CD8-positive, alpha-beta T cell (primary cell): ENCODE measurements at places on chromosomes 3 and 15.
A peak's percentile ranks its signal among the peaks of the same experiment; 100 is the strongest.

GRCh38 chr3:19526071-19526470, 377.8 kb downstream of the KCNH8 start:
- DNase-seq = no peak

DNA sequence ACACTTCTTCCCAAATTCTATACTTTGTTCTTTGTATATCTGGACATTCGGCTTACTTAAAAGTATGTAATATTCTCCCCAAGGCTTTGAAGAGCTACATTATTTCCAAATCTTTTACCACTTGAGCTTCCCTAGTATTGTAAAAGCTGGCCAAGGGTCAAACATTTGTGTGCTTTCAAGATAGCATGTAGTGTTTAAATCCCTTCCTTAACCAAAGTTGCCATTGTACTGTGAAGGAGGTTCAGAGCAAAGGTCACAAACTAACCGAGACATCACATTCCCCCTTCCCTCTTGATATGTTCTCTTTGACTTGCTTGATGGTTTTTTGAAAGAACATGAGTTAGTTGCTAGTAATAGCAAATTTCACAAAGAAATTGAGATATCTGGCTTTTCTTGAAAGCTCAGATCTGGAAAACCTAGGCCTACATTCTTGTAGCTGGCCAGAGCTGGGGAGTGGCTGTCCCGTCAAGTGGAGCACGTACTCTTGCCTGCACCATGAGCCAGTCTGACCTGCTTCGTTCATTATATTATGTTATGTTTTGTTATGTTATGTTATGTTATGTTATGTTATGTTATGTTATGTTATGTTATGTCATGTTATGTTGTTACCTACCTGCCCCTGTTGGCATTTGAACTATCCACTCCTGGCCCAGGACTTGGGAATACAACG, 60.2 kb downstream of the FILIP1L start:
- no peak for DNase-seq

GRCh38 chr3:110806924-110807323, 264.7 kb upstream of the NECTIN3 start:
- DNase-seq = no peak

GRCh38 chr3:48997102-48997635, 7.1 kb downstream of the P4HTM start:
- DNase-seq = no peak

- no peak for DNase-seq
Observed at GRCh38 chr15:74397239-74398068, 30.0 kb upstream of the CYP11A1 start.

DNA sequence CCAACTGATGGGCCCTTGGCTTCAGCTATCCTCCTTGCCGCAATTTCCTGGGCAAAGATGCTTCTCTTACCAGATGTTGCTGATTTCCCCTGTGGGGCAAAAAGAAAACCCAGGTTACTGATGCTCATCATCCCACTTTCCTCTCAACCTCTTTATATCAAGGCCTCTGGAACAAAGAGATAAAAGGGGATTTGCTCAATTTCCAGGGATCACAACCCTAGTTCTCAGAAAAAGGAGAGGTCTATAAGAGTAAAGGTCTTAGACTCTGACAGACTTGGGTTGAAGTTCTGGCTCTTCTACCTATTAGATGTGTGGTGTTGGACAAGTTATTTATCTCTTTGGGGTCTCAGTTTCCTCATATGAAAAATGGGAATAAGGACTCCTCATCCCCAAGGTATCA, 8.5 kb downstream of the RPAP1 start:
- no peak for DNase-seq

DNA sequence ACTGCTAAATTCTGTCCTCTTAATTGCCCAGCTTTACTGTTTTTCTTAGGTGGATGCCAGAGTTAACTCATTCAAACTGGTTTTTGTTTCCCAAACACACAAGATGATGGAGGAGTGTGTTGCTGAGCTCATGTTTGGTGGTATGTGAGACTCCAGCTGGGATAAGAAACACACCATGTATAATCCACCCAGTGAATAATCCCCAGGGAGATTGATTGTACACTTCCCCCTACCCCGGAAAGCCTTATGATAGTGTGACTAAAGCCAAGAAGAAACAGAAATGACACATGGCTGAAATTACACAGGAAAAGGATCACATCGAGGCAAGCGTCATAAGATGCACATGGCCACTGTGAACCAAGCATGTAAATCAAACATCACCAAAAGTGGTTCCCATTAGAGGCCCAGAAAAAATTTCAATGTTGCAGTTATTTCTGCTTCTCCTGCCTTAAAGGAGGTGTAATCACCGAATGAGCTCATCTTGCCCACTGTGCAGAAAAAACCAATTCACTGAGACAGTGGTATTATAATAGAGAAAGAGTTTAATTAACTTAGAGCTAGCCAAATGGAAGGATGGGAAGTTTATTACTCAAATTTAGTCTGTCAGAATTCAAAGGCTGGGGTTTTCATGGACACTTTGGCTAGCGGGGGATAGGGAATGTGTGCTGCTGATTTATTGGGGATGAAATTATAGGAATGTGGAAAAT, 56.7 kb upstream of the MAGI1 start:
- no peak for DNase-seq

DNA sequence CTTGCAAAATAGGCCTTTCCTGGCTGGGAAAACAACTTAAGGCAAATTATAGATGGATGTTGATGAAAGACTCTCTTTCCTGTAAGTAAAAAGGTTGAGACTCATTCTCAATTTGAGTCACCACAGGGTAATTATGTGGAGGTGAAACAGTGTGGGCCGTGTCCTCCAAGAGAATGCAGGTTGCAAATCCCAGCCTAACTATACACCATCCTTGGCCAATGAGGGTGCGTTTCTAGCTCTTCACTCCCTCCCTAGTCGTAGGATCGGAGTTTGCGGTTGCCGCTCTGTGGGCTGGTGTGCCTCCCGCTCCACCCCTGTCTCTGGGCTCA, 259.9 kb downstream of the PLCL2 start:
- no peak for DNase-seq

GRCh38 chr3:31763731-31764130, 217.3 kb downstream of the OSBPL10 start:
- DNase-seq = no peak

GRCh38 chr3:189239616-189240015, 67.8 kb downstream of the TPRG1 start:
- DNase-seq = no peak

- DNase-seq = no peak
Observed at GRCh38 chr3:114115143-114115542, 58.6 kb downstream of the QTRT2 start.

- DNase-seq = no peak
Observed at GRCh38 chr3:155670335-155670734, 74.5 kb downstream of the PLCH1 start.

GRCh38 chr15:26864664-26865191, 2.1 kb upstream of the GABRA5 start:
- DNase-seq = no peak

- DNase-seq = no peak
Observed at GRCh38 chr15:53461677-53462076, 297.8 kb downstream of the WDR72 start.

- no peak for DNase-seq
Observed at GRCh38 chr15:77527164-77527778, 105.4 kb downstream of the LINGO1 start.

GRCh38 chr15:51160484-51160883, 65.8 kb upstream of the TNFAIP8L3 start:
- no peak for DNase-seq

- no peak for DNase-seq
Observed at GRCh38 chr3:180875124-180875698, 37.3 kb upstream of the FXR1 start.

DNA sequence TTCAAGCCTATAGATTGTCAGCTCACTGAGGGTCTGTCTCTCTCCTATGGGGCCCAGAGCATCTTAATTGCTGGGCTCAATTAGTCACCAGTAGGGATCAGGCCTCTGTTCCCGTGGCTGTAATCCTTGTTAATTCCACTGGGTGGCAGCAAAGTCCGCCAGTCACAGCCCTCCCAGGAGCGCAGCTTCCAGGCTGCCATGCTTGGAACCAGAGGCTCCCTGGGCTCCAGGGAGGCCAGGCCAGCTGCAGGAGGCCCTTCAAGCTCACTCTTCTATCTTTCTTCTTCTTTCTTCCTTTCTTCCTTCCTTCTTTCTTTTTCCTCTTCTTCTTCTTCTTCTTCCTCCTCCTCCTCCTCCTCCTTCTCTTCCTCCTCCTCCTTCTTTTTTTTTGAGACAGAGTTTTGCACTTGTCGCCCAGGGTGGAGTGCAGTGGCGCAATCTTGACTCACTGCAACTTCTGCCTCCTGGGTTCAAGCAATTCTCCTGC, 14.4 kb downstream of the RNU5B-1 start:
- DNase-seq = peak; percentile 83

DNA sequence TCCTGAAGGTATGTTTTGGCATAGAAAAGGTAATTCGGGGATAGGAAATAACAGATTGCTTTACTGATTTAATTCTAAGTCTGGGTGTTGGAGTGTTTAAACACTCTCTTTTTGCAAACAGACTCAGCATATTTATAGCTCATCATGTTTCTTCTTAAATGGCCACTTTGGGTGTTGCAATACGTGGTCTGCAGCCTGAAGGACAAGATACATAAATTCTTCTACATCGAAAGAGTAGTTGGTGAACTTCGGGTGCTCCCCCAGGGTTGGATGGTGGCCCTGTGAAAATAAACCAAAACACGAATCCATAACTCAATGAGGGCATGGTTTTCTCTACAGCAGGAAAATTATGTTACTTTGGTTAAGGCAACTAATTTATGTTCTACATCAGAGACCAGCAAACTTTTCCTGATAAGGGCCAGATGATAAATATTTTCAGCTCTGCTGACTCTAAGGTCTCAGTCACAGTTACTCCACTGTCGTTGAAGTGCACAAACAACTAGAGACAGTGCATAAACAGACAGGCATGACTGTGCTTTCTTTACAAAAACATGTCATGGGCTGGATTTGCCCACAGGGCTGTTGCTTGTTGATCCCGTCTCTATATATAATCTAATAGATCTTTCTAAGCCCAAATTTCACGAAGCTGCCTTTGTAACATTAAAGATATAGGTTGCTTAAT, 35.9 kb downstream of the EOGT start:
- no peak for DNase-seq

GRCh38 chr3:42691816-42692666, 6.7 kb downstream of the KLHL40 start:
- DNase-seq = no peak

- DNase-seq = peak; percentile 13
Observed at GRCh38 chr15:93152360-93152759, 63.3 kb upstream of the RGMA start.

GRCh38 chr3:178562143-178562946, 26.1 kb downstream of the KCNMB2 start:
- DNase-seq = no peak

- no peak for DNase-seq
Observed at GRCh38 chr3:5298453-5298852, 110.9 kb downstream of the EDEM1 start.
